IgD-negative memory B cell (primary cell): ENCODE measurements at places on chromosomes 3 and 15. TPM values are rescaled to one million over a fixed set of nuclear protein-coding genes. Genes with fewer than 3 reads are reported as not detected.

The ROPN1 gene
- polyA plus RNA-seq: not detected

The GOLGA6B gene
- not detected for polyA plus RNA-seq

The GOLGA6L7 gene
- polyA plus RNA-seq: not detected

The ZPLD1 gene
- polyA plus RNA-seq: not detected

The GASK1A gene
- not detected for polyA plus RNA-seq

The MGLL gene
- 8.6 TPM for polyA plus RNA-seq

The CD200R1 gene
- polyA plus RNA-seq: 8.5 TPM

The GPR149 gene
- not detected for polyA plus RNA-seq

The CPA3 gene
- polyA plus RNA-seq: not detected

The KNG1 gene
- not detected for polyA plus RNA-seq

The ERC2 gene
- not detected for polyA plus RNA-seq

The CD200R1L gene
- polyA plus RNA-seq: not detected

The ALG1L2 gene
- 1.1 TPM for polyA plus RNA-seq

The CEMIP gene
- polyA plus RNA-seq: not detected

The SLC22A14 gene
- not detected for polyA plus RNA-seq

The TGM4 gene
- polyA plus RNA-seq: 0.06 TPM

The CCR2 gene
- 10.9 TPM for polyA plus RNA-seq

The MAP6D1 gene
- polyA plus RNA-seq: not detected

The LARP6 gene
- polyA plus RNA-seq: not detected

The DGKG gene
- 2.5 TPM for polyA plus RNA-seq

The PIGZ gene
- 2.1 TPM for polyA plus RNA-seq

The GOLGA8F gene
- polyA plus RNA-seq: not detected

The LYZL4 gene
- polyA plus RNA-seq: not detected

The AGBL1 gene
- polyA plus RNA-seq: not detected

The DUOX1 gene
- polyA plus RNA-seq: 1.4 TPM

The STX19 gene
- 0.26 TPM for polyA plus RNA-seq

The RBPMS2 gene
- polyA plus RNA-seq: 0.14 TPM

The ARHGAP11A gene
- 2.4 TPM for polyA plus RNA-seq

The RASL12 gene
- not detected for polyA plus RNA-seq

The VGLL3 gene
- polyA plus RNA-seq: not detected

The ATP2C1 gene
- polyA plus RNA-seq: 8.9 TPM

The CBLB gene
- polyA plus RNA-seq: 16.0 TPM

The TJP1 gene
- not detected for polyA plus RNA-seq

The CCR1 gene
- polyA plus RNA-seq: 5.8 TPM

The GCHFR gene
- polyA plus RNA-seq: 44.2 TPM

The DCUN1D1 gene
- polyA plus RNA-seq: 20.8 TPM

The GRAMD1C gene
- 11.8 TPM for polyA plus RNA-seq

The MESP2 gene
- not detected for polyA plus RNA-seq

The CEP152 gene
- polyA plus RNA-seq: 8.4 TPM
